Smooth muscle cell of the brain vasculature (primary cell): ENCODE measurements at places on chromosomes 16 and 17.

GRCh38 chr17:13228225-13228624, 210.4 kb upstream of the ELAC2 start:
- DNase-seq: no peak

DNA sequence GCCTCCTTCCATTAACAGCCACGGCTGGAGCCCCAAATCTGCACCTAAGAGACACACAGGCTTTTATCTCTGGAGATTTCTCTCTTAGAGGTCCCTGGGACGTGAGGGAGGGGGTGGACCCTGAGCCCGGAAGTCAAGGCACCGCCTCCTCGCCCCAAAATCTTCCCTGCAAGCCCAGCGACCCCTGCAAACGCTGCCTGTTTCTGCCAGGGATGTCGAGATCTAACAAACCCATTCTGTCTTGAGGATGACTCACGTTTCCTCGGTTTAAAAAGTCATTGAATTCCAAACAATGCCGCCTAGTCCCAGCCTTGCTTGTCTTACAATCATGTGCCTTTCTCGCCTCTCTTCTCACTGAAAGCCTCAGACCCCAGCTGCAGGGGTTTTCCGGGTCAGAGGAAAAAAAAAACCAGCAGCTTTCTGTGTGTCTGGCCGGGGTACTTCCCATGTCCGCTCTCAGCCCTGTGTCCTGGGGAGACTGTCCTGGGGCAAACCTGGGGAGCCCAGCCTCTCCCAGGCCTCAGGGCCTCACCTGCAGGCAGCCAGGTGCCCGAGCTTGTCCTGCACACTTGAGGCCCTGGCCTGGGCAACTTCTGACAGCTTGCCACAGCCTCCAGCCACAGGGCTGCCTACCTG, 15.4 kb downstream of the ARL2BP start:
- DNase-seq: peak; percentile 63

- DNase-seq: no peak
Observed at GRCh38 chr17:903691-904481, 75.7 kb downstream of the NXN start.

GRCh38 chr16:57265850-57266530, 18.5 kb downstream of the PLLP start:
- DNase-seq: no peak

DNA sequence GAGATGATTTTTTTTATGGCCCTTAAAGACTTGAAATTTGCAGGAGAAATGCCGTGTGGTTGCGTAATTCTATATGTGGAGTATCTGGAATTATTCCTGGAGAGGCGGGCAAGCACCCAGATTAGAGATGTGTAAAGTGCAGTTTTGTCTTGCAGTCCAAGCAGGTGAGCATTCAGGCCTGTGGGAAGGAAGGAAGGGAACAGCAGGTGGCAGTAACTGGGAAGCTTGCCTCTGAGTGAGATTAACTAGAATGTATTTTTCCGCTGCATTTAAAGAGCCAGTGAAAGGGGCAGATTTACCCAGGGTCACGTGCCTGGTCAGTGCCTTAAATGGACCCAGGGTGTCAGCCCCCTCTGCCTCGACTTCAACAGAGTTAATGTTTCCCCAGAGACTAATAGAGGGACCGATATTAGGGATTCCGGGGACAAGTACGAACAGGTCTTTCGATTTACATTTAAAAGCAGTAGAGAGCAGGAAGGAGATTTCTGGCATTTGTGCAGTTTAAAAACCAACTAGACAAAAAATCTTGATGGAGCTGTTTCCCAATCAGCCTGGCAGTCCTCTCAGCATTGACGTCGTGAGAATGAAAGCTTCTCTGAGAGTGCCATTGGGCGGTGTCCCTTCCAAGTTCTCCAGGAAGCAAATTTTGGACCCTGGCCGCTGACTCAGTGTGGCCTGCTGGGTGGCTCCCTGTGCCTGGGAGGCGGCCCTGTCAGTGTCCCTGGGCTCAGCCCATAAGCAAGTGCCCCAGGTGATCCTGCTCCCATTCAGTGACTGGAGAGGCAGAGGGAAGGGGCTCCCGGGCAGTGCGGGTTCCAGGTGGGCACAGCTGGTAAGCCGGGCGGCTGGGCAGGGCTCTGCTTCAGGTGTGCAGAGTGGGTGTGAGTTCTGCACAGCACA, 38.2 kb downstream of the KSR1 start:
- DNase-seq: no peak

DNA sequence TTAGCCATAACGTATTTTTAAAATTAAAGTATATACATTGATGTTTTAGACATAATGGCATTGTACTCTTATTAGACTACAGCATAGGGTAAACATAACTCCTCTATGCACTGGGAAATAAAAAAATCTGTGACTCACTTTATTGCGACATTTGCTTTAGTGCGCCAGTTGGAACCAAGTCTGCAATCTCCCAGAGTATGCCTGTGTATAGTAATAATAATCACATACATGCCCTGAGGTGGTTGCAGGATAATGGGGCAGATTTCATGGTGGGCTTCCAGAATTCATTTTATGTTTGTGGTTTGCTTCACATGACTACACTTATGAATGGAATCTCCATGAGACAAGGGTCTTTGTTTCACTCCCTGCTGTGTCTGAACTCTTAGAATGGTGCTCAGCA, 66.9 kb upstream of the N4BP1 start:
- no peak for DNase-seq

DNA sequence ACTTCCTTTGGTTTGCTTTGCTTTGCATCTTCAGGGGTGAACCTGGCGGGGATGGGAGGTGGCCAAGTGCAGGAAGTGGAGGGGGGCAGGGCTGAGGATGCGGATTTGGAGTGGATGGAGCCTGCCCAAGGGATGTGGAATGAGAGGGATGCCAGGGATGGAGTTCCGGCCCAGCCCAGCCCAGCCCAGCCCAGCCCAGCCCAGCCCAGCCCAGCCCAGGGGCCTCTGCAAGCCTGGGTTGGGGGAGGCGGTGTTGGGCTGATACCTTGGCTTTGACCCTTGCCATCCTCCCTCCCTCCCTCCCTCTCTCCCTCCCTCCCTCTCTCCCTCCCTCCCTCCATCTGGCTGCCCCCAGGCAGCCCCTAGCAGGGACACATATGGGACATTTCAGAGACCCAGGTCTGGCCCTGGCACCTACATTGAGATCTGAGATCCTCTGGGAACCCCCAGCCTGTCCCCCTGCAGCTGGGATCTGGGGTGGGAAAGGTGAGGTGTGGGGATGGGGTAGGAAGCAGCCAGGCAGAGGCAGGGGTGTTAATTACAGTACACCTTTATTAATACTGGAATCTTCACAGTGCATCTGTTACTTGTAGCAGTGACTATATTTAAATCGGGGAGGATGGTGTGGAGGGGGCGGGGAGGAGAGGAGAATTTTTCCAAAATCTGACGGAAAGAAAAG, 14.5 kb downstream of the IL34 start:
- no peak for DNase-seq

DNA sequence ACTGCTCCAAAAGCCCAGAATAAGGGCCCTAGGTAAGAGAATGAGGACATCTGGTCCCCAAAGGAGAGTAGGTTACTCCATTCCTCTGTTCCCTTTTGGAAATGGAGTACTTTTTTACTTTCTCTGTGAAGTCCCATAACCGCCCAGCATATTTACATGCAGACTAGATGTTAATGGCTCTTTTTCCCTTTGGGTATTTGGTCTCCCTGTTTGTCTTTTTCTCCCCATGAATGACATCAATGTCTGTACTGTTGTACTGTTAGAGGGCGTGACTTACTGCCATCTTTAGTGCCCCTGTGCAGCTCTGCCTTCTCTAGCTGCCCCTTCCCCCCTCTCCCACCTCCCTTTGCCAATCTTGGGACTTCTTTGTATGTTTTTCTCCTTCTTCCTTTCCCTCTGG, 19.0 kb downstream of the GPR179 start:
- DNase-seq: no peak

DNA sequence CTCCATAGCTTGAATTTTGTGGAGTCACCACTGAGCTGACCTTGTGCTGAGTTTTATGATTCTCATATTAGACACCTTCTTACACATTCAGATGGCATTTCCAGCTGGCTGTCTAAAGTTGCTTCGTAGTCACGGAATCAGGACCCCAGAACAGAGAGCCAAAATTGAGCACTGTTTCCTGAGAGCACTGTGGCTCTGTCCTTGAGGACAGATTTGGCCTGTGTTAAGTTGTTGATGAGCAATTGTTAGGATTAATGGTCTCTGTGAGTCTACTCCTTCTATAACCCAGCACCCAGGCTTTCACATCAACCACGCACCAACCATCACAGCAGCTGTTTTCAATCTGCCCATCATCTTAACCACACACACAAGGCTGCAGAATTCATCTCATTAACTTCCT, 277.5 kb upstream of the HSBP1 start:
- no peak for DNase-seq

- no peak for DNase-seq
Observed at GRCh38 chr17:80269405-80269807, 8.8 kb downstream of the RNF213 start.

- no peak for DNase-seq
Observed at GRCh38 chr17:74864866-74865395, 5.2 kb upstream of the GRIN2C start.

DNA sequence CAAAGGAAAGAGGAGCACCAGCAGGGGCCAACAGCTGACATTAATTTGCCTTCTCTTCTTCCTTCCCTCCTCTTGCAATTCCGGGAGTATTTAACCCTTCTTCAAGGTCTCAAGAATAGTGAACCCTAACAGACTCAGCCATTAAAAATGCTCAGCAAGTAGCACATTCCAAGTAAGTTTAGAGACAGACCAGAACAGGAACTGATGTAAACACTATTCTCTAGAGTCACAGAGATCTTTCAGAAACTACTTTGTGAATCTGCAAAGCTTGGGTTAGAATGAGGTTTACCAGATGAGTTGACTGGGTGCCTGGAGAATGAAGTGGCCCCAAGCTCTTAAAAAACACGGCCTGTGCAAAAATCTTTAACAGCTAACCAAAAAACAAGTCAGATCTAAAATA, 50.9 kb downstream of the TEX2 start:
- DNase-seq: no peak

GRCh38 chr16:12439399-12440227, 364.1 kb downstream of the CPPED1 start:
- DNase-seq: no peak

- DNase-seq: no peak
Observed at GRCh38 chr16:72302332-72302731, 130.4 kb upstream of the PMFBP1 start.

- DNase-seq: no peak
Observed at GRCh38 chr17:51166987-51167931, 1.0 kb downstream of the NME2 start.

DNA sequence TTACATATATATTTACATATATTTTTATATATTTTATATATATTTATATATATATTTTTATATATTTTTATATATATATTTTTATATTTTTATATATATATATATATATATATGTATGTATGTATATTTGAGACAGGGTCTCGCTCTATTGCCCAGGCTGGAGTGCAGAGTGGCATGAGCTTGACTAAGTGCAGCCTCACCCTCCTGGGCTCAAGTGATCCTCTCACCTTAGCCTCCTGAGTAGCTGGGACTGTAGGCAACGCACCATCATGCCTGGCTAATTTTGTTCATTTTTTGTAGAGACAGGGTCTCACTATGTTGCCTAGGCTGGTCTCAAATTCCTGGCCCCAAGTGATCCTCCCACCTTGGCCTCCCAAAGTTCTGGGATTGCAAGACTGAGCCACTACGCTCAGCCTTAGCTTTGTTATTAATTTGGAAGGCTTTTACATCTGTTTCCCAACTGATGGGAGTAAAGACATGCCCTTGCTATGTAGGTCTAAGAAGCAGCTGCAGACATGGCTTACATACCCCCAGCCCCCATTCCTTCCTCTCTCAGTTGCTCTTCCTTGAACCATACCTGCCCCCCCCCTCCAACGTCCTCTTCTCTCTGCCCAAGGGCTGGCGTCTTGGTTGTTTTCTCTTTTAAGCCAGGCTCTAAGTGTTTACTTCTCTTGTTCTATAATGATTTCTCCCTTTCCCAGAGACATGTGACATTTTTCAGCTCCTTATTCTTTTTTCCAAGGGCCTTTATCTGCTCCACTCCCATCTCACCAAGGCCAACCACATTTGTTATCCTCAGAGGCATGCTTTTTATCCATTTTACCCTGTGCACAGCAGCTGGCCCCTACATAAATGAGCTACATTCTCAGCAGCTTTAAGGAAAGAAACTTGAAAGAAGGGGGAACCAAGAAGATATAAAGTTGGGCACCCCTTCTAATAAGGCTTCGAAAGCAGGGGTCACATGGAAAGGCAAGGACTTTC, 64.2 kb upstream of the ATF7IP2 start:
- DNase-seq: no peak

- DNase-seq: no peak
Observed at GRCh38 chr17:2187758-2188157, 115.8 kb downstream of the SMG6 start.

GRCh38 chr16:72129976-72130656, 36.5 kb downstream of the DHX38 start:
- DNase-seq: no peak

GRCh38 chr16:10665166-10665565, 29.6 kb downstream of the TEKT5 start:
- no peak for DNase-seq

- no peak for DNase-seq
Observed at GRCh38 chr16:35574454-35575431, 2115.3 kb downstream of the TP53TG3F start.

GRCh38 chr17:62892061-62892675, 73.9 kb upstream of the TANC2 start:
- DNase-seq: no peak

- DNase-seq: no peak
Observed at GRCh38 chr16:28009586-28010373, 53.7 kb downstream of the GSG1L start.

GRCh38 chr16:57264381-57264780, 19.3 kb downstream of the ARL2BP start:
- DNase-seq: no peak

DNA sequence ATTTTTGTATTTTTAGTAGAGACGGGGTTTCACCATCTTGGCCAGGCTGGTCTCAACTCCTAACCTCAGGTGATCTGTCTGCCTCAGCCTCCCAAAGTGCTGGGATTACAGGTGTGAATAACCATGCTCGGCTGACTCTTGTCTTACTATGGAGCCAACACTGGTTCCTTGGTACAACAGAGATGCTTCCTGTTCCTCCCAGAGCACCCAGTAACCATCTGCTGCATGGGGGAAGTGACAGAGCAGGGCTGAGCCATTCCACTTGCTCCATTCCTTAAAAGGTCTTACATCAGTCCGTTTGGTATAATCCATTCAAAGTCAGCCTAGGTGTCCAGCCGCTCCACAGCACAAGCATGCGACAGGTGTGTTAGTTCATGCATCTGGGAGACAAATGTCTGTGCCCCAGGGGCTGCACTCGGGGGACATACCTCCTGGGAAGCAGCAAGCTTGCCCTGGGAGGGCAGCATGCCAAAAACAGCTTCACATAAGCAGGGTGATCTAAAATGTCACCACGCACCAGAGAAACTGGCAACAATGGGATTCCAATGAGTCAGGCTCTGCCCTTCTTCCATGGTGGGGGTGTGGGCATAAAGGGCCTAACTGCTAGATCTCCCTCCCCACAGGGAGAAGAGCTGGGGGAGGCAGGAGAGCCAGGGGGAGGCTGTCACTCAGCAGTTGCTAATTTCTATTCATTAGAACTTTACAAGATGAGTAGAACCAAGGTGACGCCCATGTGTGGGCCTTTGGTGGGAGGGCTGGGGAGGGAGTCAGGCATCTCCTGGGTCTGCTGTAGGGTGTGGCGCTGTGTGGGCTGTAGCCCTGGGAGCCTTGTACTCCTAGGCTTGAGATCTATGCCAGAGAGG, 35.5 kb downstream of the PIPOX start:
- no peak for DNase-seq
